Fibroblast of skin of left biceps (primary cell): ENCODE measurements at places on chromosomes 1 and 21.

GRCh38 chr1:46180082-46180616 is 3.9 kb upstream of the P3R3URF start:
- DNase-seq: no peak

- DNase-seq: no peak
These were observed 6.4 kb upstream of the MYBPHL start for GRCh38 chr1:109312978-109313775.

DNA sequence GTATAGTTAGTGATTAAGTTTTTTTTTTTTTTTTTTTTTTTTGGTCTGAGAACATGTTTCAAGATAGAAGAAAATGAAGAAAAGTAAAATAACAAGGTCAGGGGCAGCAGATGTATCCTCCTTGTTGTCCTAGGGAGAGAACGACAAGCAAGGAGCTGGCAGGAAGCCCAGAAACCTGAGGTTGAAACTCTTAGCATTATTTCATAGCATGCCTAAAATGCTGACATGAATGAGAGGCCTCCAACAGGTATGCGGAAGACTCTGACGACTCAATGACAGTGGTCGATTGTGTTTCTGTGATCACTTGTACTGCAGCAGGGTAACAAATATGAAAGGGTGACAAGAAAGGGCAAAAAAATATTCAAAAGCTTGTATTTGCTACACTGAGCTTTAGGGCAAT is 415.9 kb downstream of the PLA2G4A start:
- no peak for DNase-seq

DNA sequence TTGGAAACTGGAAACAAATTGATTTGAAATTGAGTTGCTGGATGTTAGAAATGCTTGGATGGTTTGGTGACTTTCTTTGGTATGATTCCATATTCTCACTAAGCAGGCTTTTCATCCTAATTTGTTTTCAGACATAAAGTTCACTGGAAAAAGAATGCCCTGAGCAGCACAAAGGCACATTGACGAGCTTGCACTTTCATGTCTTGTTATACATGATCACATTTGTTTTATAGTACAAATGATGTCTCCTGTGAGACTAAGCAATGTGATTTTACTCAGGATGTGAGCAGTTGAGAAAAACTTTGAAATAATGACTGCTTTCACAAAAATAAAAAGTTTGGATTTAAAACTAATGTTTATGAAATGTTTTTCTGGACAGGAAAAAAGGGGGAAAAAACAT is 63.6 kb downstream of the KCNT2 start:
- no peak for DNase-seq

GRCh38 chr1:21058035-21058793 is 118.5 kb downstream of the EIF4G3 start:
- DNase-seq: no peak

- no peak for DNase-seq
These were observed 1135.2 kb downstream of the AMY1C start for GRCh38 chr1:104884939-104885338.

GRCh38 chr1:244405856-244406255 is 45.9 kb downstream of the ADSS2 start:
- DNase-seq: no peak

DNA sequence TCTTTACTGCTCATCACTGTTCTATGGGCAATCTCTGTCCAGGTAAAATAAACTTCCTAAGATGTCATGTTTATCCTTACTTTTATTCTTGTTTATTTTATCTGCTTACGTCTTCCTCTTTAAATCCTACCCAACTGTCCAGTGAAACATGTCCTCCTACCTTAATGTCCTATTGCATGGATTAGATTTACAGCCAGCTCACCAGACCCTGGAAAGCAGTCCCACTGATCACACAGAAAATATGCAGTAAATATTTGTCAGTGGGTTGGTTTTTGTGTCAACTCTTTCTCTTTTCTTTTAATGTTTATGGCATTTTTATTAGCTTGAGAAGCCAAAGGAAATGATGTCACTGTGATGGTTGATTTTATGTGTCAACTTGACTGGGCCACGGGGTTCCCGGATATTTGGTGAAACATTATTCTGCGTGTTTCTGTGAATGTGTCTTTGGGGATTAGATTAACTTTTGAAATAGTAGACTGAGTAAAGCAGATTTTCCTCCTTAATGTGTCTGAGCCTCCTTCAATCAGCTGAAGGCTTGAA is 258.3 kb downstream of the SRGAP2C start:
- DNase-seq: no peak
